Tibial artery (tissue), 4 donors: ENCODE measurements at places on chromosomes 13 and 19.

- no peak for DNase-seq
Measured at GRCh38 chr13:22848539-22849052, 332.2 kb upstream of the SGCG start.

GRCh38 chr19:10736189-10736588, 18.3 kb downstream of the DNM2 start:
- no peak for DNase-seq

GRCh38 chr13:66378894-66379293, 851.2 kb downstream of the PCDH9 start:
- DNase-seq, result no peak

DNA sequence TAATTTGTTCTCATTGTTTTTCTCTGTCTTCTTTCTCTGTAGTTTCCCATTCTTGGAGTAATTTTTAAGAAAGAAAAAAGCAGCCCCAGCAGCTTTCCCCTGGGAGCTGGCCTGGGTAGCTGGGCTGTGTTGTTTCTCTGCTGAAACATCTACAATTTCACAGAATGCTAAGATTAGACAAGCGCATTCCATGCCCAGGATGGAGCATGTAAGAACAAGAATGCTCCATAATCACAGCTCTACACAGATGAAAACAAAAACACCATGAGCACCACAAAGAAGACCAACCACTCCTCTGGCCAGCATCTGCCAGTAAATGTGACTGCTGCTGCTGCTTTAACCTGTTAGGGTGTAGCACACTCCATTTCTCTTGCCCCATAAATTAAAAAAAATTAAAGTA, 239.2 kb upstream of the SLITRK1 start:
- DNase-seq, result no peak

DNA sequence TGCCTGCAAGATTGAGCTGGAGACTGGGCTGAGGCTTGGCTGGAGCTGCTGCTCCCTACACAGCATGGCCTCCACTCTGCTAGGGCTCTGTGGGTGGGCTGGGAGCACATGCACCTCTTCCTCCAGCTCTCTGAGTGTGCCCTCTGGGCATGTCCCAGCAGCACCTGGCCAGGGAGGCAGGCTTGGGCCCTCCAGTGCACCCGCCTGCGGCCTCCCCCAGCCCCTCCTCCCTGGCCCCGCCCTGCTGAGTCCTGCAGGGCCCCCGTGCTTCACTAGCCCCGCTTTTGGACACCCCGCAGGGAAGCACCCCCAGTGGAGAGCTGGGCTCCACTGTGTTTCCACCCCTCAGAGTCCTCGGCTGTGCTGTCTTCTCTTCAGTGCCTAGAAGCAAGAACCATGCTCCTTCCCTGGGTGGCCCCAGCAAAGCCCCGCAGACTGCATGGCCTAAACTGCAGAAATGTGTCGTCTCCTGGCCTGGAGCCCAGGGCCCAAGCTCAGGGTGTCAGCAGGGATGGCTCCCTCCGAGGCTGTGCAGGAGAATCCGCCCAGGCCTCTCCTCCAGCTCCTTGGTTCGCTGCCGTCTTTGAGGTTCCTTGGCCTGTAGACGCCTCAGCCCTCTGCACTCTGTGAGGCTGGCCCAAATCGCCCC, 5.0 kb upstream of the TEX29 start:
- no peak for DNase-seq

DNA sequence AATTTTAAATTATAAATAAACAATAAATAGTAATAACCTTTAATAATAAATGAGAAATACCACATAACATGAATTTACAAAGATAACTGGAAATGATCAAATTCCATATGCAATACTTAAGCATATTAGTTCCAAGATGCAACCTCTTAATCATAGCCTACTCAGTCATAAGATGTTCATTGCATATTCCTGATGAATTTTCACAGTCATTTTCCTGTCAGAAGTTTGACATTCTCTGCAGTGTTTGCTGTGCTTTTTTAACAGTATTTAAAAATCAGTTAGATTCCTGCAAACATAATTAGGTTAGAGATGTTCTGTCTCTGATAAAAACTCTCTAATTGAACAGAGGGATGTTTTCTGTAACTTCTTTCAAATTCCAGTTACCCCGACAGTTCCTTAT, 28.6 kb upstream of the HTR2A start:
- no peak for DNase-seq

DNA sequence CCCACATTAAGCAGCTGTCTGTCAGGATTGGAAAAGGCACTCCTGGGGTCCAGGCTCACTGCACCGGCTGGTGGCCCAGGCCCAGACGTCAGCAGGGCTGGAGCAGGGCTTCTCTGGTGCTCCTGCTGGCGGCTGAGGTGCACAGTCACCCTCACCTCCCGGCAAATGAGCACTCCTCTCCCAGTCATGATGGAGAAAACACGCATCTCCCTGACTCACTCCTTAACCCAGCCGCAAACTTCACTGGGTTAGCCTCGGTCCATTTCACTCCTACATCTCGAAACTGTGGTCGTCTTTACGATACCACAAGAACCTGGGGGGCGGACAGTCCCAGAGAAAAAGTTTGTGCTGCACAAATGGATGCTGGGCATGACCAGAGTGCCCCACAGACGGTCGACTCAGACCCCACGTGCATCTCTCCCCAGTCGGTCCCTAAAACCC, 3.3 kb upstream of the RASA3 start:
- peak; percentile 53 for DNase-seq

- DNase-seq, result no peak
Measured at GRCh38 chr19:51258165-51259160, 7.6 kb downstream of the SIGLECL1 start.
